Sigmoid colon (tissue), 7 donors: ENCODE measurements at places on chromosomes 5 and 9. TPM values are rescaled to one million over a fixed set of nuclear protein-coding genes. Genes with fewer than 3 reads are reported as not detected.

GPX3 gene
- polyA plus RNA-seq = 1,326 TPM

HRH2 gene
- polyA plus RNA-seq = 0.23 TPM

TLR4 gene
- 4.0 TPM for polyA plus RNA-seq

SPATA31D4 gene
- not detected for polyA plus RNA-seq

IL9 gene
- polyA plus RNA-seq = not detected

NDUFS6 gene
- 156 TPM for polyA plus RNA-seq

MRPL22 gene
- 53.5 TPM for polyA plus RNA-seq

RIOK2 gene
- 10.8 TPM for polyA plus RNA-seq

SAPCD2 gene
- polyA plus RNA-seq = 3.7 TPM

FREM1 gene
- 1.2 TPM for polyA plus RNA-seq

TCOF1 gene
- 26.4 TPM for polyA plus RNA-seq

UAP1L1 gene
- 9.6 TPM for polyA plus RNA-seq

SHISAL2B gene
- not detected for polyA plus RNA-seq

PAIP1 gene
- polyA plus RNA-seq = 67.3 TPM

MCIDAS gene
- polyA plus RNA-seq = 0.15 TPM

STK32A gene
- under 0.01 TPM for polyA plus RNA-seq

WDR38 gene
- polyA plus RNA-seq = not detected

CD274 gene
- 4.2 TPM for polyA plus RNA-seq

RASGEF1C gene
- polyA plus RNA-seq = not detected

CAMSAP1 gene
- 6.1 TPM for polyA plus RNA-seq

NRARP gene
- polyA plus RNA-seq = 24.0 TPM

PCDHAC2 gene
- polyA plus RNA-seq = 0.66 TPM

PKD2L2 gene
- polyA plus RNA-seq = not detected

C9orf50 gene
- not detected for polyA plus RNA-seq

IL3 gene
- polyA plus RNA-seq = not detected

SEMA4D gene
- polyA plus RNA-seq = 3.6 TPM

FAT2 gene
- polyA plus RNA-seq = 0.03 TPM

TAF1L gene
- not detected for polyA plus RNA-seq

HTR1A gene
- polyA plus RNA-seq = not detected

FOXD4L5 gene
- not detected for polyA plus RNA-seq

DNLZ gene
- 8.4 TPM for polyA plus RNA-seq

SYK gene
- polyA plus RNA-seq = 35.8 TPM

GLRA1 gene
- polyA plus RNA-seq = not detected

TEX10 gene
- polyA plus RNA-seq = 4.8 TPM

LVRN gene
- polyA plus RNA-seq = 0.23 TPM

YTHDC2 gene
- polyA plus RNA-seq = 4.9 TPM

CDKN2A gene
- 1.7 TPM for polyA plus RNA-seq
